Skeletal muscle tissue (tissue), 5 donors: ENCODE measurements at places on chromosomes 13 and 19. TPM values are rescaled to one million over a fixed set of nuclear protein-coding genes. Genes with fewer than 3 reads are reported as not detected.

Gene IL17D
- total RNA-seq: 7.3 TPM

Gene DAND5
- total RNA-seq: not detected

Gene GNA15
- 3.1 TPM for total RNA-seq

Gene SIGLEC5
- total RNA-seq: 1.6 TPM

Gene SUGT1
- 30.3 TPM for total RNA-seq

Gene CEACAM4
- 1.0 TPM for total RNA-seq

Gene IZUMO2
- not detected for total RNA-seq

Gene CLEC4M
- total RNA-seq: not detected

Gene NCR1
- total RNA-seq: not detected

Gene TMEM238
- total RNA-seq: not detected

Gene TSEN34
- total RNA-seq: 29.7 TPM

Gene ZNF738
- 15.7 TPM for total RNA-seq
